ENCODE measurements at places on chromosomes 2 and 18. TPM values are rescaled to one million over a fixed set of nuclear protein-coding genes. Genes with fewer than 3 reads are reported as not detected.

DNA sequence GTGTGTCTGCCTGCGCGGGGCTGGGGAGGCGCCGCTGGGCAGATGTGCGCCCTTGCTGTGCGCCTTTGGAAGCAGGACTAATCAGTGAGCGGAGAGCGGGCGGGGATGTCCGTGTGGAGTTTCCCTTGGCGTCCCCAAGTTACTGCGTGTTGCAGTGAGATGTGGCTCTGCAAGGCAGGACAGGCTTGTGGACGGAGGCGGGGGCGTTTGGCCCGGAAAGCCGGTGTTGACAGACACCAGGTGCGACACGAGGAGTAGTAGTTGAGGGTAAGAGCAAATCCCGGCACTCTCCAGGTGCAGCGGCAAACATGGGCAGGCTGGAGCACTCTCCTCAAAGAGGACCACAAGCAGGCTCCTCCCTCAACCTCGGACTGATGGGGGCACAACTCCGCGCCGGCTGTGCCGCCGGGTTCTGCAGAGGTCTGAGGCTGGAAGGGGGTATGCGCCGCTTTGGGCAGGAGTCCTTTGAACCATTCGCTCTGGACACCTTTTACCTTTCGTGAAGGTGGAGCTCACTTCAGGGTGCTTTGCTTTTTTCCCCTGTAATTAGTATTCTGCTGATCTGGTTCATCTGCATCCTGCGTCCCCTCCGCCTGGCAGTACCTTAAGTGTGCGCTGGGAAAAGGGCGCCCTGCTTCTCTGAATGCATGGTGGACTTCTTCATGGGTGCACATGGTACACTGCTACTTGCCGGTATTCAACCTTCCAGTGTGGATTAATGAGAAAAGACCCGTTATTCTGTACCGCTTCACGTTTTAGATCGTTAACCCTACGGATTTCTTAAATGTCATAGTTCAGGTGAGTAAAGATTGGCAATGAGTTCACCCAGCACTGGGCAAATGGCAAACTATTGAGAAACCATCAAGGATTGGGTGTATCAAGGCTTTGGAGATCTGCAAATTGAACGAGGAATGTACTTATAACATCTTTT, 608 bp downstream of the CDH7 start:
- no peaks in the 10 kb centered on the region for H3K4me1 ChIP-seq
- H3K27me3 ChIP-seq, result peaks cover 47% of the 10 kb centered on the region
- no peak overlapping the region for H3K4me3 ChIP-seq
- H3K36me3 ChIP-seq, result no peaks in the 10 kb centered on the region

DNA sequence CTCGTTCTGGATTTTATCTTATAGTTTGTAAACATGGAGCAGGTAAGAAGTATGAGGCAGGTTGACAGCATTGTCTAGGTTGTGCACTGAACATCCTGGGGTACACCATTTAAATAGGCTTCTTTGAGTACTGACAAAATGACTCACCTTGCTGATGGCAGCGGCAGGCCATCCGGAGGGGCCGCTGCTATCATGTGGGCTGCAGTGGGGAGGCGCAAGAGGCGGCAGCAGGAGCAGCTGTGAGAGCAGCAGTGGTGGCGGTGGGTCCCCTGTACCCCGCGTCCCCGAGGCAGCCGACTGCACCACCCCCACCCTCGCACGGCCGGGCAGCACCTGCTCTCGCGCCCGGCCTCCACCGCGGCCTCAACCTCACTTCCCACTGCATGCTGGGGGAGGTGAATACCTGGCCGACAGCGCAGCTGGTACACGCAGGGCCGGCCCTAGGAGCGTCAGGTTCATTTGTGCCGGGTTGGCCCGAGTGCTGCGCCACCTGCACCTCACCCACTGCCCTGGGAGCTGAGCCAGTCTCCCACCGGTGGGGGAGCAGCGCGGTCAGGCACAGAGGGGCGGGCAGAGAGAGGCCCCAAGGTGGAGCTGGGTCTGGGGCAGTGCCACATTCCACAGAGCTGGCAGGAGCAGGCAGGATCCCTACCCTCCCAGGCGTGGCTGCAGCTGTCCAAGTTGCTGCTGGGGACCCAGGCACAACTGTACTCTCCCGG, 154.5 kb upstream of the RBMS1 start:
- peaks cover 36% of the 10 kb centered on the region for H3K4me1 ChIP-seq
- no peaks in the 10 kb centered on the region for H3K27me3 ChIP-seq
- H3K27ac ChIP-seq, result peak overlapping the region; percentile 69

GRCh38 chr2:215624423-215624829, 188.6 kb upstream of the FN1 start:
- no peak overlapping the region for H3K4me3 ChIP-seq
- no peaks in the 10 kb centered on the region for H3K36me3 ChIP-seq
- no peaks in the 10 kb centered on the region for H3K27me3 ChIP-seq
- peak overlapping the region; percentile 73 for H3K27ac ChIP-seq
- H3K4me1 ChIP-seq, result peaks cover 16% of the 10 kb centered on the region

- H3K27me3 ChIP-seq, result no peaks in the 10 kb centered on the region
- H3K4me3 ChIP-seq, result no peak overlapping the region
- no peak overlapping the region for H3K27ac ChIP-seq
- peaks cover 7% of the 10 kb centered on the region for H3K36me3 ChIP-seq
- H3K4me1 ChIP-seq, result peaks cover 6% of the 10 kb centered on the region
Measured at GRCh38 chr18:54228364-54228763, 3.9 kb upstream of the MBD2 start.

GRCh38 chr2:10355471-10356438, 53.1 kb downstream of the HPCAL1 start:
- H3K36me3 ChIP-seq, result peaks cover 23% of the 10 kb centered on the region
- H3K4me3 ChIP-seq, result no peak overlapping the region
- no peak for DNase-seq

- H3K27me3 ChIP-seq, result no peaks in the 10 kb centered on the region
- H3K4me3 ChIP-seq, result no peak overlapping the region
- H3K36me3 ChIP-seq, result no peaks in the 10 kb centered on the region
- DNase-seq, result no peak
- peak overlapping the region; percentile 28 for H3K27ac ChIP-seq
Measured at GRCh38 chr2:224870341-224870740, 154.2 kb upstream of the CCDC195 start.

DNA sequence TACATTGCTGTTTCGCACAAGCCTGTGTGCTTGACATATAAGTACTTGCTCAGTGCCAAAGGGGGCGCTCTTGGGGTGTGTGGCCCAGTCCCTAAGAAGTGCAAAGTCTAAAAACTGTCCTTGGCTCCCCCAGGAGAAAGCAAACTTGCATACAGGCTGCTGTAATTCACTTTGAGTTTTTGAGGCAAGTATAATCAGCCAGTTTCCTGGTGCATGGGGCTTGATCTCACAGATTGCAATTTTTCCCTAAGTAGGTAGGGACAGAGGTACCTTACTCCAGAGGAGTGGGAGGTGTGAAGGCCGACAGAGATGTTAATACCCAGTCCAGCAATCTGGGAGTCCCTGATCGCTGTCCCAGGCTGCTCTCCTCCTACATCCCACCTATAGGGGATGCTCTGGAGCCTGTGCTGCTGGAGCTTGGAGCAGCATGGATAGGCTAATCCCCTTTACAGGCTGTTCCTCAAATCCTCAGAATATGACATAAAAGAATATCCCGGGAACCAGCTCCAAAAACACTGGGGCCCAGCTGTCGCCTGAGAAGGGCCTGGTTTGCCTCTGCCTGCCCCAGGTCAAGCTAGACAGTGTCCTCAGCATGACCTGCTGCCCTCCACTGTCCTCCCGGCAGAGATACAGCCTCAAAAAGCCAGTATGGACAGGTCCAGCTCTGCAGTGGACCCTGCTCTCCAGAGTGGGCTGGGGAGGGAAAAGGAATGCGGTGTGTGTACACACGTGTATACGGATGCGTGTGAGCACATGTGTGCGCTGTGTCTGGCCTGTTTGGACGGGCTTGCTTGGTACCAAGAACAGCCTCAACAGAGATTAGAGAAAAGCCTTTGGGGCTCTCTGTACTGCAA, 136.5 kb upstream of the HAAO start:
- H3K27ac ChIP-seq, result peak overlapping the region; percentile 22
- no peak overlapping the region for H3K4me3 ChIP-seq
- peaks cover 25% of the 10 kb centered on the region for H3K4me1 ChIP-seq
- H3K36me3 ChIP-seq, result no peaks in the 10 kb centered on the region

GRCh38 chr2:45170191-45171135, 161.2 kb upstream of the SIX2 start:
- H3K27me3 ChIP-seq, result no peaks in the 10 kb centered on the region
- peak overlapping the region; percentile 27 for H3K27ac ChIP-seq
- peak overlapping the region; percentile 95 for H3K4me3 ChIP-seq
- peaks cover 26% of the 10 kb centered on the region for H3K4me1 ChIP-seq
- no peak for DNase-seq

DNA sequence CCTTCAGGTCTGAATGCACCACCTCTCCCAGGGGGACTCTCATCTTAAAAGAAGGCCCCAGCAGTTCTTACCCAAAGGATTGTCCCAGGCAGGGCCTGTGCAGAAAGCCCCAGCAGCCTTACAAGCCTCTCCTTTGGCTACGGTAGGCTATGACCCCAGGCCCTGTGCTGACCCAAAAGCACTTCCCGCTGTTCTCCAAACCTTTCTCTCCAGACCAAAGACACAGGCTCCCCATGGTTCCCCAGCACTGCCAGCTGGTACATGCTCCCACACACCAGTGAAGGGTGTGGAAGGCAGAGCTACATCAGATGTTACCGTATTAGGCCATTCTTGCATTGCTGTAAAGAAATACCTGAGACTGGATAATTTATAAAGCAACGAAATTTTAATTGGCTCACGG, 35.4 kb downstream of the LBH start:
- no peaks in the 10 kb centered on the region for H3K27me3 ChIP-seq
- DNase-seq, result no peak
- H3K4me3 ChIP-seq, result no peak overlapping the region
- no peaks in the 10 kb centered on the region for H3K36me3 ChIP-seq
- no peak overlapping the region for H3K27ac ChIP-seq
- peaks cover 22% of the 10 kb centered on the region for H3K4me1 ChIP-seq

DNA sequence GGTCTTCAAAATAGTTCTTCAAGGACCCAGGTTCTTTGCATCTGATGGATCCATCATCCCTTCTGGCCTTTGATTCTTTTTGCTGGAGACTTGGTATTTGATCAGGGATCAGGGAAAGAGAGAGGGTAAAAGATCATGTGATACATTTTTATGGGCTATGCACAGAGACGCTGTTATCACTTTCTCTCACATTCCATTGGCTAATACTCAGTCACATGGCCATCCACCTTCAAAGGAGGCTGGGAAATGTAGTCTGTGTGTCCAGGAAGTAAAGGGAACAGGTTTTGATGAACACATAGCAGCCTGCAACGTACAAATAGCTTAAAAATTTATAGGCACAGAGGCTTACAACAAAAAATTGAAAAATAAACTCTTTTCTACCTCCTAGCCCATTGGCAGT, 629.6 kb upstream of the FANCL start:
- H3K4me3 ChIP-seq, result no peak overlapping the region
- H3K4me1 ChIP-seq, result no peaks in the 10 kb centered on the region
- no peaks in the 10 kb centered on the region for H3K27me3 ChIP-seq
- H3K27ac ChIP-seq, result no peak overlapping the region

GRCh38 chr2:9815076-9815475, 28.2 kb upstream of the TAF1B start:
- H3K4me1 ChIP-seq, result peaks cover 10% of the 10 kb centered on the region
- no peak overlapping the region for H3K27ac ChIP-seq
- no peaks in the 10 kb centered on the region for H3K27me3 ChIP-seq
- H3K36me3 ChIP-seq, result no peaks in the 10 kb centered on the region
- no peak overlapping the region for H3K4me3 ChIP-seq

DNA sequence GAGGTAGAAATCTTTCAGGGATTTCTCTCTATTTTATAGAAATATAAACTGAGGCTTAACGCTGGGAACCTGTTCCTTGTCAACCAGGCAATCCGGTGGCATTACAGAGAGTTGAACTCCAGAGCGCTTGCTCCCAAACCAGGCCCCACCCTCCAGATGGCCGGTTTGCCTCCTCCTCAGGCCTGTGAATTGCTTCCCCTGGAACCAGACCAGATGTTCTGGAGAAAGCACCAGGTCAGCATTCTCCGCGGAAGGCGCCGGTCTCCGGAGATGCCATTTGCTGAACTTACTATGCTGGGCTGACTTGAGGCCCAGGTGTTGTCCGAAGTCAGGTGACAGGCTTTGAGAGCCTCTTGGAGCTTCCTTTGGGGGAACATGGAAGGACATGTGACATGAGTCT, 17.2 kb downstream of the TNP1 start:
- H3K4me1 ChIP-seq, result no peaks in the 10 kb centered on the region
- H3K27ac ChIP-seq, result no peak overlapping the region
- DNase-seq, result no peak
- no peak overlapping the region for H3K4me3 ChIP-seq

DNA sequence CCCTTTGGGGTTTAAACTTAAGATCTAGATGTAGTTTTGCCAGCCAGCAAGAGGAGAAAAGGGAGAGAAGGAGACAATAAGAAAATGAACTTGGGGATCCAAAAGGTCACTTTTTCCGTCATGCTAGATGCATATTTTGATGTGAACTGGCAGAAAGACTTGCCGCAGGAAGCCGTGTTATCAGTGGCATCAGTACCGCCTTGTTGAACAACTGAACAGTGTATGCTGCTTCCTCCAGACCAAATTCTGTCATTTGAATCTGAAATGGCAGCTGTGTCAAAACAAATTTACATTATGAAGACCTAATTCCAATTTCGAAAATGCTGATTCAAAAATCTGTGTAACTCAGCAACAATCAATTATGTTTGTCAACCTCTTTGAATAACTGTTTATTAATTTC, 42.1 kb downstream of the TMEM200C start:
- no peak for DNase-seq
- peaks cover 90% of the 10 kb centered on the region for H3K27me3 ChIP-seq
- no peaks in the 10 kb centered on the region for H3K36me3 ChIP-seq
- H3K27ac ChIP-seq, result no peak overlapping the region
- no peaks in the 10 kb centered on the region for H3K4me1 ChIP-seq

GRCh38 chr2:85994897-85995647, 106.3 kb upstream of the ST3GAL5 start:
- H3K4me1 ChIP-seq, result peaks cover 2% of the 10 kb centered on the region
- H3K36me3 ChIP-seq, result peaks cover 7% of the 10 kb centered on the region
- H3K27me3 ChIP-seq, result no peaks in the 10 kb centered on the region
- DNase-seq, result no peak
- H3K4me3 ChIP-seq, result no peak overlapping the region

DNA sequence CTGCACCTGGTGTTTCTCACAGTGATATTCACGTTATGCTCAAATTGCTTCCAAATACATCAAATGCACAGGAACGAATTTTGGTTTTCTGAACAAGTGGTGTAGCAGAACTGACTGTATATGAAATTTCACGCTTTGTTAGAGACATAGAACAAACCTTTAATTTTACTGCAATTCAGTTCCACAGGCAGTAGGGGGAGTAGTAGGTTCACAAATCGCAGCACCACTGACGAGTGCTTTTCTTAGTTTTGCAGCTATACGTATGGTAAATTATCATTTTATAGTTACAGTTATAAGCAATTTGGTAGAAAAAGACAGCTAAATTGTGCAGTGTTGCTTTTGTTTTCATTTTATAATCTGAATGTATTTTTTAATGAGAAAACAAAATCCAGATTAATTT, 113.3 kb downstream of the KIAA1328 start:
- H3K4me1 ChIP-seq, result no peaks in the 10 kb centered on the region
- no peak overlapping the region for H3K27ac ChIP-seq
- no peaks in the 10 kb centered on the region for H3K36me3 ChIP-seq
- DNase-seq, result peak; percentile 54
- no peak overlapping the region for H3K4me3 ChIP-seq
- no peaks in the 10 kb centered on the region for H3K27me3 ChIP-seq

GRCh38 chr2:9797681-9798556, 45.4 kb upstream of the TAF1B start:
- H3K4me3 ChIP-seq, result no peak overlapping the region
- peaks cover 33% of the 10 kb centered on the region for H3K4me1 ChIP-seq
- H3K27me3 ChIP-seq, result no peaks in the 10 kb centered on the region

- no peak overlapping the region for H3K27ac ChIP-seq
- H3K36me3 ChIP-seq, result no peaks in the 10 kb centered on the region
- H3K4me3 ChIP-seq, result peak overlapping the region; percentile 73
- peaks cover 12% of the 10 kb centered on the region for H3K4me1 ChIP-seq
- DNase-seq, result peak; percentile 15
- H3K27me3 ChIP-seq, result peaks cover 94% of the 10 kb centered on the region
Measured at GRCh38 chr2:167293172-167293781, 405.0 kb downstream of the XIRP2 start.

Gene FEV
- total RNA-seq, result not detected

Gene CREG2
- not detected for total RNA-seq

All from MCF 10A (cell line).